Stimulated activated naive CD8-positive, alpha-beta T cell treated with anti-CD3 and anti-CD28 coated beads, Interleukin-15, Interleukin-2, amounts not matched to agents 100 U/mL and 50 U/mL, for 24 hours (primary cell): ENCODE measurements at places on chromosomes 5 and 9.

DNA sequence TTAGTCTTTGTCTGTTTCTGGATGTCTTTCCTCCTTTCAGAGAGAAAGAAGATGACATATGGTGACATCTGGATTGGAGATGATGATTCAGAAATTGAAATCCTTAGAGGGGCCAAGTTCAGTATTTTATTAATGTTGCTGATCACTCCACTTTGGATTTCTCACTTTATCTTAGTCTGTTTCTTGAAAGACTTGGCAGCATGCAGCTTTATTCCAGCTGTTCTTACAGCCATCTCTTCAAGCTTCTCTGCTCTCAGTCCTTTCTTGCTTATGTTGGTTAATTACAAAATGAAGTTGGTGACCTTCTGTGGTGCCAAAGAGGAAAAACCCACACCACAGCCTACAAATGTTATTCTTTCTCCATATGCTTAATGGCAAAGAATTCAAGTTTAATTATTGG is 62.1 kb downstream of the SNCAIP start:
- no peak for DNase-seq

DNA sequence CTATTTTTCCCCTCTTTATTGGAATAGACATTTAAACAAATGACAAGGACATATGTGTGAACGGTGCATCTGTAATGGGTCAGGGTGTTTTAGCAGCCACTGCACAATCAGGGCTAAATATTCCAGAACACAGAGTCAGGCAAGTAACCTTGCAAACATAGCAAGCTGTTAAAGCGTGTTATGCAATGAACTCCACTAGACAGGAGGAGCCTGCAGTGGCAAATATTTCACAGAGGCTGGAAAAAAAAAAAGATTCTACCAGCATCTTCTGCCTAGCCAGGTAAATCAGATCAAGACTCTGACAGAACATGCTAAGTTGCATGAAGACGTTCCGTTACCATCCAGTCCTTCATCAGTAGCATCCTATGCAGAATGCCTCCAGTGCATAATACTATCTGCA is 171.8 kb downstream of the SEMA5A start:
- DNase-seq, result no peak

- no peak for DNase-seq
Measured at GRCh38 chr9:18906656-18907395, 126.2 kb downstream of the SAXO1 start.

- no peak for DNase-seq
Measured at GRCh38 chr9:112445196-112445595, 41.4 kb upstream of the KIAA1958 start.

DNA sequence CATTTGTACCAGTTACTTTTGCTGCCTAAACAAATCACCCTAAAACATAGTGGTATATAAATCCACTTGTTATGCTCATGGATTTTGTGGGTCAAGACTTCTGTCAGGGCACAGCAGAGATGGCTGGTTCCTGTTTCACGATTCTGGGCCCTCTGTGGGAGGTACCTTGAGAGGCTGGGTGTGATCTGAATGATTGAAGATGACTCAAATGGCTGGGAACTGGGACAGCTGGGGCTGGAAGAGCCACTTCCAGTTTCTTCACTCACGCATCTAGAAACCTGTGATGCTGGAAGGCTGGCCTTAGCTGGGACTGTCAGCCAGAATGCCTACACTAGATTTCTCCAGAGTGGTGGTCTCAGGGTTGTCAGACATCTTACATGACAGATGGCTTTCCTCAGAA is 88.1 kb downstream of the KIF4B start:
- DNase-seq, result no peak

DNA sequence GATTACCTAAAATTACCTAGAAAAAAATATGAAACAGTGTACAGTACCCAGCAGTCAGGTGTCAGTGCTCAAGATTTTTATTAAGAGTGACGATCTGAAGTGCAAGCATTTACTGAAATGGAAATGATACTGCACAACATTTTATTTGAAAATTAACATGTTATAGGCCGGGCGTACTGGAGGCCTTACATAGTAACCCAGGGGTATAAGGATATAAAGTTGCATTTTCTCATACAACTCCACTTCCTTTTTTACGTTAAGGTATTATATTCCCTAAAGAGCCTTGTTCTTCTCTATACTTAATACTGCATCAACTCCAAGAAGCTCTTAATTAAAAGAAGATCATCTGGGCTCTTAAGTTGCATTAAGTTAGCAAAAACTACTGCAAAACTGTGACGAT is 3.3 kb downstream of the MAT2B start:
- no peak for DNase-seq

DNA sequence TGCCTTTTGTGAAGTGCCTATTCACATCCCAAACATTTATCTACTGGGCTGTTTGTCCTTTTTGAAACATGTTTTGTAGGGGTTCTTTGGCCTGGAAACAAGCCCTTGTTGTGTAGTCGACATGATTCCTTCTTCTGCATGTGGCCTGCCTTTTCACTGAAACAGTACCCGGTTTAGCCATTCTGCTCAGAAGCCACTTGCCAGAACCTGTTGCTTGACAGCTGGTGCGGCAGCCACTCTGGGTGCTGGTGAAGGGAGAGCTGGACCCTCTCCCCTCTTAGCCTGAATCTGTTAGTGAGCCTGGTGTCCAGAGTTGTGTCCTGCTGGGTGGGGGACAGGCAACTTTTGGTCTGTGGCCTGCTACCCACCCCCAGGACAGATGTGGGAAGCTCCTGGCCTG is 128.8 kb upstream of the CACNA1B start:
- DNase-seq, result no peak

DNA sequence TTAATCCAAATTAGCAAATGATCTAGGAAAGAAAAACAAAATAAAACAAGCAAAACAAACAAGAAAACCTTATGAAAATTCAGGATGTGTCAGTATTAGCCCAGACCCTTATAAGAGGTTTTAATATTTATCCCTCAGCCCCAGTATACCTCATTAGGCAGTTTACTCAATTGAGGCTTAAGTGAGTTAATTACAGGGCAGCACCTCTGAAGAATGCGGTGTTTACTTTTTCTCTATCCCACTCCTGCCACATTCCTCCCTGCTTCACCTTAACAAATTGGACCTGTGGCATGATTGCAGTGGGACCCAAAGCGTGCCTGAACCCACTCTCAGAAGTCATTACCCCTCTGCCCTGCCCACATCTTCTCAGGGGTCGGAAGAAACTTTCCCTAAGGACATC is 67.1 kb downstream of the SIL1 start:
- DNase-seq, result no peak

DNA sequence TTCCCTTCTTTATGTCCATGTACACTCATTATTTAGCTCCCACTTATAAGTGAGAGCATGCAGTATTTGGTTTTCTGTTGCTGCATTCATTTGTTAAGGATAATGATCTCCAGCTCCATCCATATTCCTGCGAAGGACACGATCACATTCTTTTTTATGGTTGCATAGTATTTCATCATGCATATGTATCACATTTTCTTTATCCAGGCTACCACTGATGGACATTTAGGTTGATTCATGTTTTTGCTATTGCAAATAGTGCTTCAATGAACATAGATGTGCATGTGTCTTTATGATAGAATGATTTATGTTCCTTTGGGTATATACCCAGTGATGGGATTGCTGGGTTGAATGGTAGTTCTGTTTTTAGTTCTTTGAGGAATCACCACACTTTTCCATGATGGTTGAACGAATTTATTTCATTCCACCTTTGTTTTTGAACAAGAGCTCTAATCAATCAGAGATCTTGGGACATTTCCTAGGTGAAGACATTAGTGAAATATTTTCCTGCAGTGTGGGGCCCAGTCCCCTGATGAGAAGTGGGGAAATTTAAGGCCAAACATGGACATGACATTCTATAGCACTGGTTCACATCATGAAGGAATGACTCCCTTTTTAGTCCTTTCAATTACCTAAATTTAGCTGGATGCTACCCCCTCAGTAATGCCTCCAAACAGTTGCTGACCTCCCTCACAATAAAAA is 7.1 kb upstream of the TEX48 start:
- DNase-seq, result no peak

- no peak for DNase-seq
Measured at GRCh38 chr9:77472646-77473045, 175.5 kb downstream of the GNA14 start.

GRCh38 chr5:141042555-141042954 is 8.6 kb upstream of the PCDHB1 start:
- no peak for DNase-seq

DNA sequence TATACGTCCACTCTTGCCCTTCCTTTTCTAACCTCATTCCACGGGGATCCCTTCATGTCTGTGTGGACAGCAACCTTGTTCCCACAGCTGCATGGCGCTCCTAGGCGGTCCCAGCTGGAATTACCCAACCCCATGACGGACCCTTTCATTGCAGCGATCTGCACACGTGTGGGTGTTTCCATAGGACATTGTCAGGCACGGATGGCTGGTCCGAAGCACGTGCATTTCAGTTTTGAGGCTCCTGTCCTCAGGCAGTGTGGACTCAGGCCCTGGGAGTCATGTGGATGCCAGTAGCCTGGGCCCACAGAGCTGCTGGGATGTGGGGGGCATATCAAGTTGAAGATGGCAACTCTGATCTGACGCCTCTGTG is 15.0 kb downstream of the CARD19 start:
- DNase-seq, result no peak

DNA sequence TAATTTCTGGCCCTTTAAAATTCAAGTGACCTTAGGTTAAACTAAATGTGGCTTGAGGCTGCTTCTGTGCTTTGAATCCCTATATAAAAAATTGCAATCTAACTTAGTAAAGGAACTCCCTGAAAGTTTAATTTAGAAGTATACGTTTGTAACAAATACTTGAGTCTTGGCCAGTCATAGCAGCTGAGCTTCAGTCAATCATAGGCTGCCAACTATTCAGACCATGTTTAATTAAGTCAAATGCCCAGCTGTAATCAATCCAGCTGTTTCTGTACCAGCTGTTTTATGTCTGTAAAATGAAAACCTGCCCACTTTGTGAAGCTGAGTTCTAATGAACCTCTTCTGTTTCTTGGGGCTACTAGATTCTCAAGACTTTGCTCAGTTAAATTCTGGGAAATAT is 760.1 kb downstream of the MAT2B start:
- no peak for DNase-seq

GRCh38 chr5:12662545-12663314 is 758.5 kb upstream of the CTNND2 start:
- DNase-seq, result no peak

DNA sequence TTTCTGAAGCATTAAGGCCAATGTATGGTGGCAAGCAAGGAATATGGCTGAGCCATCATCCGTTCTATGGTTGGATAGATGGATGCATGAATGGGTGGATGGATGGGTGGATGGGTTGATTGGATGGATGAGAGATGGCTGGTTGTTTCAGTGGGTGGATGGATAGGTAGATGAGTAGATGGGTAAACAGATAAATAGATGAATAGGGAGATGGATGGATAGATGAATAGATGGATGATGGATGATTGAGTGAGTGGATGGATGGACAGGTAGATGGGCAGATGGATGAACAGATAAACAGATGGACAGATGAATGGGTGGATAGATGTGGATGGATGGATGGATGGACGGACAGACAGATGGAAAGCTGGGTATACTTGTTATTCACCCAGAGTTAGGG is 92.6 kb upstream of the ZNF618 start:
- no peak for DNase-seq

- DNase-seq, result no peak
Measured at GRCh38 chr9:116604251-116604650, 82.9 kb upstream of the TRIM32 start.

- DNase-seq, result no peak
Measured at GRCh38 chr5:148961261-148962199, 101.3 kb downstream of the SH3TC2 start.

DNA sequence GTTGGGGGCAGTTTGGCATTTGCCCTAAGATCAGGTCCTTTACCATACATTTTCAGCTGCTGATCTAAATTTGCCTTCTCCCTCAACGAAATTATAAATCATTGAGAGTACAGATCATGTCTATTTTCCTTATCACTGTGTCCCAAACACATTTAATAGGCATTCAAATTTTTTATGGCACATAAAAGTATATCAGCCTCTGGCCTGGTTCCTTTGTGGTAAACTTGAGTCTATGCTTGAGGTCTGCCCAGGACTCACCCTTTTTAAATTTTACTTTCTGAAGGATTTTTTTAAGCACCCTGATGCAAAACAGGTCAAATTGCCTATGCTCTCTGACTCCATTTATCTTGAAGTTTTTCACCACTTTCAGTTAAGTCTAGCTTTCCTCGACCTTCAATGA is 163.6 kb upstream of the GRIN3A start:
- DNase-seq, result no peak

DNA sequence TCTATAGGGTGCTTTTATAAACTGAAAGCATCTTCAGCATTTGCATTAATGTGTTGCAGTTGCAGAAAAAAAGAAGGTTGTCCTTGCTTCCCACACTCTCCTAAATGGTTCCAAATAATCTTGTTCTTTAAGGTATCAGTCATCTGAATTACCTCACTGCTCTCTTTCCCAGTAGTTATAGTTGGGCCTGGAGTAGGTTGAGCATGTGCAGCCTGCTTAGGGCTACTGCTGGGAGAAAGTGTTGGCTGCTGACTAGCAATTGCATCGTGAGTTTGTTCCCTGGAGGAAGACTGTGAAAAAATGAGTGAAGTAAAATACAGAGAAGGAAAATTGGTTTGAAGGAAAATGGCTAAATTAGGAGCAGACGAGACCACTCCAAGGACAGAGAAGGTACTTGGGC is 74.5 kb downstream of the PRR16 start:
- no peak for DNase-seq

- no peak for DNase-seq
Measured at GRCh38 chr5:74651710-74652109, 11.2 kb upstream of the ENC1 start.

- no peak for DNase-seq
Measured at GRCh38 chr5:123882965-123883345, 371.0 kb downstream of the CSNK1G3 start.

DNA sequence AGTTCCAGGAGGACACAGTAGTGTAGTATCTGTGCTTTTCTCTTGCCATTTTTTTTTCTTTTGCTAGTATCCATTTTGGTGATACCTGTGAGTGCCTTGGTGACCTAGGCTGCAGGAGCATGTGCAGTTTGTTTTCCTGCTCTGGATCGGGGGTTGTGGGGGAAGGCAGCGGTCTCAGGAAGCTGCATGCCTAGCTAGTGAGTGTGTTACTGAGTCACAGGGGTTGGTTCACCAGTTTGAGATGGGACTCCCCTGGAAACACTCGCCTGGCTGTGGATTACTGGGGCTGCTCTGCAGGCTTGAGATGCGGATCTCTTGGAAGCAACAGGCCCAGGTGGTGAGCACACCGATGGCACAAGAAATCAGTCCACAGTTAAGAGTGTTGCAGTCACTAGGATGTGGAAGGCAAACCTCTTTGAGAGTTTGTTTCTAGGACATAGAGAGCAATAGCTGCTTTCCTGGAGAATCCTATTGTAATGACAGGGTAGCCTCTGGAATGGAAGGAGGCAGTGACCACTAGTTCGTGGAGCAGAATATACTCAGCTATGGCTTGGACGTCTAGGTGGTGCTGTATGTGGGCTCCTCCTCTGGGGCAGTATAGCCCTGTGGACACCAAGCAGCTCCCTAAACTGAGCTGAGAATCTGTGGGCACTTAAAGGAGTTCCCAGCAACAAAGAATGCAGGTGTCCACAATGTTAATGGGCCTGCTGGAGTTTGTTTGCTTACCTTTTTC is 20.0 kb upstream of the SPATA31E1 start:
- DNase-seq, result no peak
